ENCODE measurements at places on chromosomes 6 and 20.

DNA sequence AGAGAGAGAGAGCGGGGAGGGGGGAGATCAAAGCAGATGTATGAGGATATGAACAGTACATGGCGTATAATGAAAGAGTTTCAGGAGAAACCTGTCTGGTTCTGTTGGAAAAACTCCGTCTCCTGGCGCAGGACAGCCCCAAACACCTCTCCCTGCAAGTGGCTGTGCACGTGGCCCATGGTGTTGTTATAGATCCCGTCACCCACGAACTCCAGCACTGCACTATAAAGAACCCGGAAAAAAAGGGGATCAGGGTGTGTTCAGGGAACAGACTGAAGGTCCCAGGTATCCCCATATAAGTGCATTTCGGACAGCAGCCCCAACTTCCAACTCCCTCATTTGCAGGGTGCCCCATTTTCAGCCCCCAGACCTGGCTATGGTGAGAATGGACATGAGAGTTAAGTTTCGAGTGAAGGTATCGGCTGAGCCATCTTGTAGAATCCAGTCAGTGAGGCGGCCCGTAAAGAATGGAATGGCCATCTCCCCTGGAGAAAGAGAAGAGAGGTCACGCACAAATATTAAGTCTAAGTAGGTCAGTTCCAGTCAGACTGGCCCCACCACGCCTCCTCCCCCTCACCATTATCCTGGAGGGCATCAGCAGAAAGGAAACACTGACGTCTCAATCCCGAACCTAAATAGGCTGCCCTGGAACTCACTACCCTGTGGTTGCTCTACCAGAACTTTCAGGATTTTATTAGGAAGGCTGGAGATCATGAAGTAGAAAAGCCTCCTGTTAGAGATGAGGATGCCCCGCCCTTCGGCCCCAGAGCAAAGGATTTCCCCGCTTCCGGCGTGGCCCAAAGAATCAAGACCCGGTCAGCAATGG is 1.3 kb downstream of the TAP1 start:
- DNase-seq, result no peak

DNA sequence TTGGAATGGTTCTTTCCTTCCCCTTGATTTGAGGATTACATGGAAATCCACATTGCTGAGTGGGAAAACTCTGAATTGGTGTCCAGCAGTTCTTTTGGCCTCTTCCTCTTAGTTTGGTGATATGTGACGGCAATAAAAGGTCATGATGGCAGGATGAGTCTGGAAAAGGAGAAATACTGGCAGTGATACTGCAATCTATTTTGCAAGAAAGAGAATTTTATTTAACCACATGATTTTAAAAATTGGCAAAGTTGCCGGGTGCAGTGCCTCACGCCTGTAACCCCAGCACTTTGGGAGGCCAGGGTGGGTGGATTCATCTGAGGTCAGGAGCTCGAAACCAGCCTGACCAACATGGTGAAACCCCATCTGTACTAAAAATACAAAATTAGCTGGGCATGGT is 73.1 kb downstream of the ADTRP start:
- no peak for DNase-seq

DNA sequence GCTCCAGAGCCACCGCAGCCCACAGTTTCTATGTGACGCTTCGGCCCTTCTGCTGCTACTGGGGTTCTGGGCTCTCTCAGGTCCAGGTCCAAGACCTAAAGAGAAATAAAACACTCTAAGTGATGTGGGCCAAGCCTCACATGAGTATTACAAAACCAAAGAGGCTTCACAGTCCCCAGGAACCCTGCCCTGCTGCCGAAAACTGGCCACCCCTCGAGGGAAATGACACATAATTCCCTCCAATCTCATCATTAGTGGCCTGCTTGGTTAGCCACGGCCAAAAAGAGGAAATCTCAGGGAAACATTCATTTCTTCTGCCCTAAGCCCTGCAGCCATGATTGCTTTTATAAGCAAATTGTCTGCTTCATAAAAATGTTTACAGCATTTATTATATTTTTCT is 32.5 kb downstream of the DLL1 start:
- no peak for DNase-seq

DNA sequence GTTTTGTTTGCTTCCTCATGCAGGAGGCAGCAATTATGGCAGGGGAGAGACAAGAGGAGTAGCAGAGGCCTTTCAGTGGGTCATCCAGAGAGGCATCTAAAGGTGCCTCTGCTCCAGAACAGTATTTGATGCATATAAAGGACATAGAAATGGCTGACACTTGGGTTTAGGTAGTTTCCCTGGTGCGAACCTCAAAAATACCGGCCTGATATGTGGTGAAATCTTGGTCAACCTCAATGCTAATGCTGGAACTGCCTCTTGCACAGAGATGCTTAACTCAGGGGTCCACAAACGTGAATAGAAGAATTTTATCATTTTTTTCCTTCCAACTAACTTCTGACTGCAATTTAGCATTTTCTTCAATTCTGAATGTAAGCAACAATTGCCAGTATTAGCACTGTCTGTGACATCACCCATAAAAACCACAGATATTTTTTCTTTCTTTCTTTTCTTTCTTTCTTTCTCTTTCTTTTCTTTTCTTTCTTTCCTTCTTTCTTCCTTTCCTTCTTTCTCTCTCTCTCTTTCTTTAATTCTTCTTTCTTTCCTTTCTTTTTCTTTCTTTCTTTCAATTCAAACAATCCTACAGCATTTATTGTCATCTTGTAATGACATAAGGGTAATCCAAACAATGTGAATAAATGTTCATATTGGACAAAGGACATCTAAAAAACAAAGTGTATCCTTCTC is 180.0 kb upstream of the UST start:
- no peak for DNase-seq
